Vein endothelial cell (primary cell): ENCODE measurements at places on chromosomes 7 and 10. TPM values are rescaled to one million over a fixed set of nuclear protein-coding genes. Genes with fewer than 3 reads are reported as not detected.

OR13A1 gene
- total RNA-seq, result not detected in 2 replicates

HMX3 gene
- total RNA-seq, result not detected in 2 replicates

MMD2 gene
- not detected in 2 replicates for total RNA-seq

ACTA2 gene
- total RNA-seq, result 15.7 and 16.3 TPM in 2 replicates

ETV1 gene
- 8.8 and 15.1 TPM in 2 replicates for total RNA-seq

NMT2 gene
- 77.2 and 101 TPM in 2 replicates for total RNA-seq

MKI67 gene
- 17.6 and 37.2 TPM in 2 replicates for total RNA-seq

PTPRZ1 gene
- not detected in 2 replicates for total RNA-seq

MALSU1 gene
- total RNA-seq, result 35.9 and 45.1 TPM in 2 replicates

TMEM229A gene
- total RNA-seq, result not detected in 2 replicates

AS3MT gene
- 0.10 and 0.98 TPM in 2 replicates for total RNA-seq
